ENCODE measurements at places on chromosomes 6 and 20. TPM values are rescaled to one million over a fixed set of nuclear protein-coding genes. Genes with fewer than 3 reads are reported as not detected.

- DNase-seq: no peak
Measured at GRCh38 chr20:37571033-37571432, 43.4 kb upstream of the BLCAP start.

DNA sequence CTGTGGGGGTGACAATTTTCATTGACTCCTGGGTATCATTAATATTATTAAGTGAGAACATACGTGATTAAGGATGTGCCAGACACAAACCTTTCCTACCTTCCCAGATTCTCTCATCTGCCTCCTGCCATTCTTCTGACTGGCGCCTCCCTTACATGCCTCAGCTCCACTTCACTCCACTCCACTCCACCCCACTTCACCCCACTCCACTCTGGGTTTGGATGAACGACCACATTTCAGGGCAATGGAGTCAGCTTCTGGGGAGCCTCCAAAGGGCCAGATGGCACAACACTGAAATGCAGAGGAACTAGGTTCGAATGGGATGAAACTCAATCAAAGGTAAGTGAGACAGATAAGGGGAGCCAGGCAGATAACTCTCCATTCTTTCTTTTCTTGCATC is 40.5 kb upstream of the LRRC1 start:
- DNase-seq: no peak

FAM217A gene
- total RNA-seq: not detected

DNA sequence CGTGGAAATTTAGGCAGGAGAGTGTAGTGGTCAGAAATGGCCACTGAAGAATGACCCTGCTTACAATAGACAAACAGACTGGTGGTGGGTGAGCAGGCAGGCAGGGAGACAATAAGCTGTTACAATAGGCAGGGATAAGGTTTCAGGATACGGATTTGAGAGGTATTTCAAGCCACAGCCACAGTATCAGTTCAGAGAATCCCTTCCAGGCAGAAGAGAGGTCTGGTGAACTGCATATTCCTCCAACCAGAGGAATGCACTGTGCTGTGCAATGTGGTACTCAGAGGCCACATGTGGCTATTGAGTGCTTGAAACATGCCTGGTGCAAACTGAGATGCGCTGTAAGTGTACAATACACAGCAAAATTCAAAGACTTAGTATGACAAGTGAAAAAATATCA is 20.6 kb downstream of the RMND1 start:
- no peak for DNase-seq

SPTLC3 gene
- 1.1 TPM for total RNA-seq

DNA sequence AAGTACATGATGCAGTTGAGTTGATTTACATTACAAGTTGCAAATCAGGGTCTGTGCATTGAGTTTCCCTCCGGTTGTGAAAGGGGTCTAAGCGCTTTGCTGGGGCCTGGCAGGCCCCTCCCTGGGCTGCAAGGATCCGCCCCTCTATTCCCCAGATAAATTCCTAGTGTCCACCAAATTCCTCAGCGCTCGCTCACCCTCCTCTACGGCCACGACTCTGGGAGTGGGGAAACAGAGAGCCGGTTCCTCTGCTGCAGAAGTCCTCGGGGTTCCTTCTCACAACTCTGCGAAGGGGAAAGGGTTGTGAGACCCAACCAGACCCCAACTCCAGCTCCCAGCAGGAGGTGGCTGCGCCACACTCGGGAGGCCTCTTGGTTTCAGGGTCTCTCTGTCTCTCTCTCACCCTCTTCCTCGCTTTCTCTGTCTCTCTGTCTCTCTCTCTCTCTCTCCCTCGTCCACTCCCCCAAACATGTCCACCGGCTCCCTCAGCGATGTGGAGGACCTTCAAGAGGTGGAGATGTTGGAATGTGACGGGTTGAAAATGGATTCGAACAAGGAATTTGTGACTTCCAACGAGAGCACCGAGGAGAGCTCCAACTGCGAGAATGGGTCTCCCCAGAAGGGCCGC is at the start of gene TCF21:
Gene TCF21 (plus strand): TSS at position 185 of the 628 bp plus-strand sequence. CDS start 285 bp downstream, at position 470.
- no peak for DNase-seq

- DNase-seq: no peak
Measured at GRCh38 chr20:31930779-31931178, 21.1 kb downstream of the PDRG1 start.

DNA sequence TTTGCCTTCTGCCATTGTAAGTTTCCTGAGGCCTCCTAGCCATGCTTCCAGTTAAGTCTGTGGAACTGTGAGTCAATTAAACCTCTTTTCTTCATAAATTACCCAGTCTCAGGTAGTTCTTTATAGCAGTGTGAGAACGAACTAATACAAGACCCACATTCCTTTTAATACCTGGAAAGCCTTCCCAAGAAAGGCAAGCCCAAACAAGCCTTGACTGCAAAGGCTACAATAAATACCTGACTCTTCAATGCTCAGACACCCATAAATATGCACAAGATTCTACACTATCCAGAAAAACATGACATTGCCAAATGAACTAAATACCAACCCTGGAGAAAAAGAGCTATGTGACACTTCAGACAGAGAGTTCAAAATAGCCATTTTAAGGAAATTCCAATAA is 338.8 kb downstream of the HAO1 start:
- DNase-seq: no peak

IRF4 gene
- total RNA-seq: not detected

HLA-A gene
- 869 TPM for total RNA-seq

GRCh38 chr6:145009711-145010110 is 724.6 kb downstream of the UTRN start:
- DNase-seq: no peak

DNA sequence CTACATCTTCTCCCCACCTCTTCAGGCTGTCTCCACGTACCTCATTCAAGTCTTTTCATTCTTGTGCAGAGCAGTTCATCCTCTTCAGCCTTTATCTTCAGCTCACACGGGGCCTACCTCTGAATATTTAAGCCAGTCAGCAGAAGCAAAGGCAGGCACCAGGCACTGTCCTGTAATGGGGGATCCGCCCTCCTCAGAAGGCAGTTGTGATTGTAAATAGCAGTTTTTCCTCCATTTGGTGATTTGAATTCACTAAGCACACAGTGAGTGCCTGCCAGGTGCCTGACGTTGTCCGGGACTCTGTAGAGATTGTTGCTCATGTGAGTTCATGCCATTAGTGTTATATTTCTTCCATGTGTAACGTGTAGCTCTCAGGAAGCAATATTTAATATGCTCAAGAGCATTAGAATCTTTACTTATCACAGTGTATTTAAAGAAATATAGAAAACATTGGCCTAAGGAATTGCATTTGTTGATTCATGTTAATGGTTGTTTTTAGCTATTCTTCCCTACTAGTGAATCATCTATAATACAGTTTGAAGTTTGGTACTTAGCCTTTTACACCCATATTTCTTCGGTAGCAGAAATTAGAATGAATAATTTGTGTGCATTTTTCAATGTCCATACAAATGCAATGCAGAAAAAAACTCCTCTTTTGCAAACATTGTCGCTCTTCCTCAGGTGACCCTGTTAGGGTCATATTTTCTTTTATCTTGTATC is 17.9 kb downstream of the BPHL start:
- no peak for DNase-seq

DST gene
- 33.5 TPM for total RNA-seq

SDCBP2 gene
- 19.1 TPM for total RNA-seq

- no peak for DNase-seq
Measured at GRCh38 chr20:14790771-14791620, 453.6 kb upstream of the FLRT3 start.

DNA sequence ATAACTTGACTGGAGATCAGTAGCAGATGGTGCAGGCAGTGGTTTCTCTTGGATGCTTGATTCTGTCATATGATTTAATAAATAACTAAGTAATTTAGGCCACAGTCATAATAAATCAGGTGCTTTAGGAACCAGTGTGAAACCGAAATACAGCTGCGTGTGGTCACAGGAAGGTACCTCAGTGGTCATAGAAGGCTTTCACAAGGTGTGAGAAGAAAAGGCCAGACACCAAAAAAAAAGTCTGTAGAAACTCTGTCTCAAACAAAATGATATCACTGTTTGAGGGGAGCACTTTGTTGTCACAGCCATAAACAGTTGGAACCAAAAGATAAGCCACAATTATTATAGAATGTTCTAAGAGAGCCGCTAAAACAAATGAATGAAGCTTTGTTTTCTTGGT is 56.5 kb downstream of the ARMC2 start:
- peak; percentile 61 for DNase-seq

GRCh38 chr6:136609873-136610706 is 59.9 kb upstream of the MAP7 start:
- DNase-seq: peak; percentile 93

- DNase-seq: peak; percentile 82
Measured at GRCh38 chr6:143427109-143427817, 23.2 kb downstream of the ADAT2 start.

- no peak for DNase-seq
Measured at GRCh38 chr6:35386989-35387388, 44.6 kb downstream of the PPARD start.

DNA sequence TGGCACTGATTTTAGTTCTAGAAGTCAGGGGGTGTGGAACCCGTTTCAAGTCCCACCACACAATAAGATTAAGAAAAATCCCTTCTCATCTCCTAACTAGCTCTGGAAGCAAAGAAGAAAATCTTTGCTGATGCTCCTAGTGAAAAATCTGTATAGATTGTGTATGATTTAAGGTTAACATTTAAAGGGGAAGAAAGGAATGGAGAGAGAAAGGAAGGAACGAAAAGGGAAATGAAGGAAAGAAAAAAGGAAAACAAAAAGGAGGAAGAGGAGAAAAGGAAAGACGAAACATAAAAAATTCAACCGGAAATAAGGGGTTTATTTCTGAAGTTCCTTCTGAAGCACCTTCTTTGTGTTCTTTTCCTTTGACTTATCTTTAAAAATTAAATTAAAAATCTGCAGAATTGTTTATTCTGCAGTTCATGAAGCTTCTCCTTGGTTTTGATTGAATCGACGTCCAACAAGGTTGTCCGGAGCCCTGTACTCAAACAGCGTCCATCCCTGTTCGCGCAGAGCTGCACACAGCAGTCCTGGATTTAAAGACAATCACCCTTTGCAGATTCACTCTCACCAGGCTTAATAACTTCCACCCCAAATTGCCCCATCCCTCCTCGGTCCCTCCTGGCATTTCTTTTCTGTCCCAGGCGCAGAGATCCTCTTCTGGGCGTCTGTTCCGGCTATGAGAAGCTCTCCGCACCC is 1.6 kb upstream of the TFAP2B start:
- DNase-seq: no peak

DNA sequence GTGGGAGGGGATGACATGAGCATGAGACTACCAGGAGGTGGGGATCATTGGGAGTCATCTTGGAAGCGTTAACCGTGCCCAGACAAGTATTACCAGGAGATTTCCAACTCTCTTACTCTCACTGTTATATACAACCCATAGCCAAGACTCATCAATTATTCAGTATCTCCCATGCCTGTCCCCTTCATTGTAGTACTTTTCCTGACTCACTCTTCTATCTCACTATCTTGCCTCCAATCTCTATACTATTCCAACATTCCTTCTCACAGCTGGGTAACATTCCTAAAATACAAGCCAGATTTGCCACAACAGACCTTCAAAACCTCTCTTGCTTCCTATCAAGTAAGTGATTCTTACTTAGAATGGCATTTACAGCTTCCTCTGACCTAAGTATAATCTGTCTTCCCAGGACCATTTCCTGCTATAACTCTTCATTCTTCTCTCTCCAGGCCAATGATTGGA is 226.3 kb upstream of the SMLR1 start:
- DNase-seq: no peak

RPL10A gene
- 1,706 TPM for total RNA-seq

- DNase-seq: peak; percentile 49
Measured at GRCh38 chr6:143513410-143513809, 1.9 kb upstream of the FUCA2 start.

DNA sequence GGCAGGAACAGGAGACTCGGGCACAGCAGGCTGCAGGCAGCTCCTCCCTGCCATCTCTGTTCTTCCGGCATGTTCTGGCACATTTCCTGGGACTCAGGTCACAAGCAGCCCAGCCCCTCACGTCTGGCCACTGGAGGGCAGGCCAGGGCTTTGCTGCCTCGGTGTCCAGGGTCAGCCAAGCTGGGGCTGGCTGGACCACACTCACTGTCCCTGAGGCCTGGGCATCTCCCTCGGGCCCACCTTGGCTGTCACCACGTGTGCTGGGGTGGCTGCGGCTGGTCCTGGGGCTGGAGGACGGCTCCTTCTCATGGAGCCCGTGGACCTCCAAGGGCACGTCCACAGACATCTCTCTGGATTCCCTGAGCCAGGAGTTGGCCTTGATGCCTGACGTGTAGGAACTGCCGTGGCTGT is 18.5 kb downstream of the FRMD1 start:
- DNase-seq: peak; percentile 77

- DNase-seq: no peak
Measured at GRCh38 chr20:36132802-36133211, 21.7 kb upstream of the EPB41L1 start.

OR2W1 gene
- not detected for total RNA-seq

- no peak for DNase-seq
Measured at GRCh38 chr6:163661272-163661671, 246.8 kb downstream of the QKI start.
